Airway epithelial cell (primary cell): ENCODE measurements at places on chromosomes 13 and 19. TPM values are rescaled to one million over a fixed set of nuclear protein-coding genes. Genes with fewer than 3 reads are reported as not detected.

Gene SLITRK6
- total RNA-seq, result 12.8 and 17.8 TPM in 2 replicates

Gene C19orf85
- not detected in 2 replicates for total RNA-seq

Gene OR7C1
- total RNA-seq, result 0.09 TPM in 1 of 2 replicates, not detected in the other

Gene IGFLR1
- 6.3 and 6.7 TPM in 2 replicates for total RNA-seq
